ENCODE measurements at places on chromosomes 3 and 15. TPM values are rescaled to one million over a fixed set of nuclear protein-coding genes. Genes with fewer than 3 reads are reported as not detected.

The ZNF620 gene
- total RNA-seq: 6.7 TPM

The ZNF639 gene
- total RNA-seq: 42.4 TPM

The LSM3 gene
- total RNA-seq: 25.4 TPM

The ARL13B gene
- 15.3 TPM for total RNA-seq

The PRSS50 gene
- total RNA-seq: not detected

The CHST13 gene
- not detected for total RNA-seq

The AHSG gene
- total RNA-seq: not detected

The CLDN11 gene
- total RNA-seq: not detected

The COL6A5 gene
- not detected for total RNA-seq

The MPI gene
- total RNA-seq: 62.3 TPM

The AQP9 gene
- total RNA-seq: not detected

The MITF gene
- total RNA-seq: 0.15 TPM

All from activated CD8-positive, alpha-beta memory T cell treated with anti-CD3 and anti-CD28 coated beads for 36 hours (primary cell).